Endothelial cell (in vitro differentiated cells): ENCODE measurements at places on chromosomes 7 and 10.

GRCh38 chr10:98258683-98259454, 9.1 kb downstream of the LOXL4 start:
- no peak for DNase-seq

DNA sequence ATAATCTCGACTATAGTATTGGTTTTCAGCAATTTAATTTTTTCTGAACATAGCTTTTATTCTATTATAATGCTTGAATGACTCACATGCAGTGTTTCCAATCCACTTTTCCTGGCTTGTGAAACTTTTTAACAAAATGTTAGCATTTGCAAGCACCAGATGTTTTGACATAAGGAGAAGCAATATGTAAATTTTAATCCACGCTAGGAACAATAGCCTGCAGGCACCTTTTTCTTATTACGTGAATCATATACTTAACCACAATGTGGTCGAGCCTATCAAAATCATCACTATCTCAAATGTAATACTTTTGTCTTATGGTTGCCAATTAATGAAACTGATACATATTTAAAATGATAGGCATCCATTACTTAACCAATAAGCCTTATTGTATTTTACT, 97.1 kb downstream of the TFEC start:
- no peak for DNase-seq

GRCh38 chr7:39527296-39527695, 38.9 kb upstream of the YAE1 start:
- DNase-seq: no peak

- DNase-seq: peak; percentile 27
Measured at GRCh38 chr7:45650404-45651394, 76.5 kb downstream of the ADCY1 start.

GRCh38 chr10:60525716-60526585, 136.3 kb upstream of the ANK3 start:
- no peak for DNase-seq

DNA sequence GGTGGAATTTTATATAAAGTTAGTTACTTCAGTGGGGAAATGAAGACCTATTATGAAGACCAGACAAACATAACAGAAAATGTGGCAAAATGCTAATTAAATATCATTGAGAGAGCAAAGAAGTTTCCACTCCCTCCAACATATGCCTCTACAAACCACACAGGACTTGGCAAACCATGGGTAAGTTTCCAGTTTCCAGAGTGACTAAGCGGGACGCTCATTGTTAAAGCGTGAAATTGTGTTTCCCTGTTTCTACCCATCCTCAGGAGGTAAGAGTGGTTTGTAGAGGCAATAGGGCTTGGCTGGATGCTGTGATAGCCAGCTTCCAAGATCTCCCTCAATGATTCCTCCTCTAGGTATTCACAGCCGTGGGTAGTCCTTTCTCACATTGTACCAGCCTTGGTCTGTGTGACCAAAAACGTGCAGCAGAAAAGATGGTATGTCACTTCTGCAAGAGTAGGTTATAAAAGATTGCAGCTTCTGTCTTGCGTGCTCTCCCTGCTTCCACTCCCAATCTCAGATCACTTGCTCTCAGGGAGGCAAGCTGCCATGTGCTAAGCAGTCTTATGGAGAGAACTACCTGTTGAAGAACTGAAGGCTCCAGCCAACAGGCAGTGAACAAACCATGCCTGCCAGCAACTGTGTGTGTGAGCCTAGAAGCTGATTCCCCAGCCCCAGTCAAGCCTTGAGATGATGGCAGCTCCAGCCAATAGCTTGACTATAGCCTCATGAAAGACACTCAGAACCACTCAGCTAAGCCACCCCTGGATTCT, 35.7 kb downstream of the CBX3 start:
- DNase-seq: no peak

- no peak for DNase-seq
Measured at GRCh38 chr7:4814433-4814832, 39.0 kb downstream of the AP5Z1 start.
